ENCODE measurements at places on chromosomes 16 and 17.

DNA sequence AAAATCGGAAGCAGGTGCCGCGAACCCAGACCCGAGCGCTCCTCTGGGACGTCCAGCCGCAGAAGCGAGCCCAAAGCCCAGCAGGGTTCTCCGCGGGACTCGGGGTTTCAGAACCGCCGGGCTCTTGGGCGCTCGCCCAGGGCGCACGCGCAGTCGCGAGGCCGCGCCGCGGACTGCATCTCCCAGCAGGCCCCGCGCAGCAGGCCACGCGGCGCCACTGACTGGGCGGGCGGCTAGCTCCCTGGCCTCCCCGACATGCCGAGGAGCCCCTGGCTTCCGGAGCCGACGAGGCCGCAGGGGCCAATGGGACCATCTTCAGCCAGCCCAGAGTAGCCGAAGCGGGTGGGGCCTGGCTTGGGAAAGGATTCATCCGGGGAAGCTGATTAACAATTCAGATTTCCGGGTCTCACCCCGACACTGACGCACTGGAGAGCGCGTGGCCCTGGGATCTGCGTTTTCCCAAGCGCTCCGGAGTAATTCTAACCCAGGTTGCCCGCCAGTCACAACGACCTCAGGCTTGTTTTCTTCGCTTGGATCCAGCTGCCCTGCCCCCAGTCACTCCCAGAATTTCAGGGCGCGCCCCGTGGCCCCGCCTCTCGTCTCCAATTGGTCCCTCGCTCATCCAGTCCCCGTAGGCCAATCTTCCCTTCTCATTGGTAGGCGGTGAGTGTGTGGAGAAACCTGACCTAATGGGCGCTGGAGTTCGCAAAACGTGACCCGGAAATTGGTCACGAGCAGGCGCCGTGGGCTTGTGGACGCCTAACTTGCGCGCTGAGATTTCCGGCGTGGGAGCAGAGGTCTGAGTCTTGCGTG lies at the start of gene ZNF263:
ZNF263 (plus strand) TSS at position 762 of the 813 bp plus-strand sequence. CDS start 328 bp downstream, outside the sequence.
- peak; percentile 98 for DNase-seq

DNA sequence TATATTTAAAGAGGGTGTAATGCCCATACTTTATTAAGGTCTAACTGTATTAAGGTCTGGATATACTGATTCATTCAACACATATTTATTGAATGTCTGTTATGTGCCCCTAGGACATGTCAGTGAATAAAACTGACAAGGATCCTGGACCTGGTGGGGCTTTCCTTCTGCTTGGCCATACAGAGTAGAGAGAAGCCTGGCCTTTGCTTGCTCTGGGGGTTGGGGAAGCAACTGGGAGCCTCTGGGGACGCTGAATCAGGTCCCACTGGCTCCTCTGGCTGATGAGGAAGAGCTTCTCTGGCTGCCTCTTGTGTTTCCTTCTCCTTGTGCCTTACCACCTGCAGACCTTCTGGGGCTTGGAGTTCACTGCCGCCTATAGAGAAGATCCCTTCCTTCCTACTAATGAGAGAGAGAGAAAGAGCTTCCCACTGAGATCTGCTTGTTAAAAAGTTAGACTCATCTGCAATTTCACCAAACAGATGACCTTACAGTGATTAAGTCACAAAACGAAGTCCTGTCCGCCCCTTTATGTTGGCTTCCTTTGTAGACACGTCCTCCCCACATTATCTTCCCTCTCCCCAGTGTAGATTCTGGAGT lies 49.7 kb downstream of the MSI2 start:
- DNase-seq = no peak

GRCh38 chr16:76268824-76269223 lies 8.4 kb upstream of the CNTNAP4 start:
- peak; percentile 51 for DNase-seq

GRCh38 chr16:66287926-66288325 lies 78.6 kb upstream of the CDH5 start:
- no peak for DNase-seq

DNA sequence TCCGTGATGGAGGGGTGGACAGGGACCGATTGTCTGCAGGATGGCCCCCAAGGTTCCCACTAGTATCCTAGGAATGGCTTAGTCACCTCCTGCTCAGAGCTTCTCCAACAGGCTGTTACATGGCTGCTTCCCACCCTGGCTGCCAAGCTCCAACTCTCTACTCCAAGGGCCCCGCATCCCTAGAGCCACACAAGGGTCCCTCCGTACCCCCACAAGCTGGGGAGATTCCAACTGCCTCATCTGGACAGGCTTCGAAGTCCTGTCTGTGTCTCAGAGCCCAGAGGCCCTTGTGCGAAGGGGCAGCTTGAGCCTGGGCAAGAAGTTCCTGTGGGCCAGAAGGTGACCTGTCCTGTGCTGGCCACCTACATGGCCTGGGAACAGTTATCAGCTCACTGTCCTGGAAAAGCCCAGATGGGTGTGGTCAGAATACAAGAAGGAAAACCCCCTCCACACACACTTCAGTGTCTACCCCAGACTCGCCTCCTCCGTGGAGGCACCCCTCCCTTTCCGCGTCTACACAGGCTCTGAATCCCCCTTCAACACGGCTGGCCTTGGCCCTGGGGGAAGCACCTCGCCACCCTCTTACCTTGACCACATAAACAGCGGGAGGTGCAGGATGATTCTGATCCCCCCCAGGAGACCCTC lies 586 bp downstream of the MEAK7 start:
- peak; percentile 47 for DNase-seq

DNA sequence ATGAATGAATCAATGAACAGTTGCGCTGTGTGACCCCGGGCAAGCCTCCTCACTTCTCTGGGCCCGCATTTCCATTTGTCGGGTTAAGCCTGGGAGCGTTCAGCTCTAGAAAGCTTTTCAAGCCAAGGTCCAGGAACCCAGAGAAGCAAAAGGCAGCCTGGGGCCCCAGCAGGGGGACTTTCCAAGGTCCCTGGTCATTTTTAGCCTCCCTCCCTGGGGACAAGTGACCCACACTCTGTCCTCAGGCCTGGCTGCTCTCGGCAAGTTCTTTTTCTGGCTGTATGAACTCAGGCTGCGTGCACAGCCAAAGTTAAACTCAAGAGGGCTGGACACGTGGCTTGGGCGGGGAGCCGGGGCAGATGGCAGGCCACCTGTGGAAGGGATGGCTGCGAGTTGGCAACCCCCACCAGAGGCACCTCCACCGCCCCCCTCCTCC lies 41.4 kb upstream of the CIBAR2 start:
- no peak for DNase-seq

DNA sequence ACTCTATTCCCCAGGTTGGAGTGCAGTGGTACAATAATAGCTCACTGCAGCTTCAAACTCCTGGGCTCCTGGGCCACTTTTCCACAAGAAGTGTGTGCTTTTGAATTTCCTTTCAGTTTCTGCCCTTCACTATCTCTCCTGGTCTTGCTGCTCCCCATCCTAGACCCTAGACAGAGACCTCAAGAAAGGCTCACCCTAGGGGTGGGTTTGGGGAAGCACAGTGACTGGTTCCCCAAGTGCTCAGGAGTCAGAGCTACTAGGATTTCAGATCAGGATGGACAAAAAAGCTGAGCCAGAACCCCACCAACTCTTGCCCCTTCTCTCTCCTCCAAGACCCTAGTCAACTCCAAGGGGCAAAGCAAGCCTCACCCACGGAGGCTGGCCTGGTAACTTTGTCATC lies 1.6 kb upstream of the SEBOX start:
- no peak for DNase-seq

GRCh38 chr16:86870380-86870779 lies 292.0 kb downstream of the FOXL1 start:
- DNase-seq = no peak

DNA sequence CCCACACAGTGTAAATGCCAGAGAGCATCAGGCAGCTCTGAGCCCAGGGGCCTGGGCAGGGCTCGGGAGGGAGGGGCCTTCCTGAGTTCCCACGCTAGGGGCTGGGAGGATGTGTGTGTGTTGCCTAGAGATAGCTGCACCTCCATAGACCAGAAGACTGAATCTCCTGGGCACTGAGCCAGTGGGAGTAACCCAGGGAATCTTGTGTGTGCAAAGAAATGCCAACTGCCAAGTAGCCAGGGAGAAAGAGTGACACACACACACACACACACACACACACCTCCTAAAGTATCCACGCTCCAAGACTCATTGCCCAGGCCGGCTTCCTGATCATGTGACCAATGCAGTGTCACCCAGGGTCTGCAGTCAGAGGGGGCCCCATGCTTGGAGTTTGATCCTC lies 166.2 kb upstream of the RPL38 start:
- DNase-seq = peak; percentile 33

- no peak for DNase-seq
These were observed 3.2 kb downstream of the NTN1 start for GRCh38 chr17:9024497-9024896.

- DNase-seq = peak; percentile 99
These were observed 6.7 kb upstream of the CD68 start for GRCh38 chr17:7572588-7573323.

- DNase-seq = no peak
These were observed 42.7 kb downstream of the CMIP start for GRCh38 chr16:81487301-81487720.

DNA sequence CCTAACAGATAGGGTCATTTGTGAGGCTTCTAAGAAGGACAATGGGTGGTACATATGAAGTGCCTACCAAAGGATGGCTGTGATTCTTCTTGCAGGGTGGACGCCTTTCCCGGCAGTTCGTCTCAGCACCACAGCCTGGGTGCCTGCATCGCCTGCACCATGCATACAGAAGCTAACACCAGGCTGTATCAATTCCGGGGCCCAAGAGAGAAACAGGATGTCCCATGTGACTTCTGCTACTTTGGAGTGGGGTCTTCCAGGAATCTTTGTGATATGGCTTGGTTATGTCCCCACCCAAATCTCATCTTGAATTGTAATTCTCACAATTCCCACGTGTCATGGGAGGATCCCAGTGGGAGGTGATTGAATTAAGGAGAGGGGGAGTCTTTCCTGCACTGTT lies 251.6 kb upstream of the TNRC6C start:
- DNase-seq = no peak

DNA sequence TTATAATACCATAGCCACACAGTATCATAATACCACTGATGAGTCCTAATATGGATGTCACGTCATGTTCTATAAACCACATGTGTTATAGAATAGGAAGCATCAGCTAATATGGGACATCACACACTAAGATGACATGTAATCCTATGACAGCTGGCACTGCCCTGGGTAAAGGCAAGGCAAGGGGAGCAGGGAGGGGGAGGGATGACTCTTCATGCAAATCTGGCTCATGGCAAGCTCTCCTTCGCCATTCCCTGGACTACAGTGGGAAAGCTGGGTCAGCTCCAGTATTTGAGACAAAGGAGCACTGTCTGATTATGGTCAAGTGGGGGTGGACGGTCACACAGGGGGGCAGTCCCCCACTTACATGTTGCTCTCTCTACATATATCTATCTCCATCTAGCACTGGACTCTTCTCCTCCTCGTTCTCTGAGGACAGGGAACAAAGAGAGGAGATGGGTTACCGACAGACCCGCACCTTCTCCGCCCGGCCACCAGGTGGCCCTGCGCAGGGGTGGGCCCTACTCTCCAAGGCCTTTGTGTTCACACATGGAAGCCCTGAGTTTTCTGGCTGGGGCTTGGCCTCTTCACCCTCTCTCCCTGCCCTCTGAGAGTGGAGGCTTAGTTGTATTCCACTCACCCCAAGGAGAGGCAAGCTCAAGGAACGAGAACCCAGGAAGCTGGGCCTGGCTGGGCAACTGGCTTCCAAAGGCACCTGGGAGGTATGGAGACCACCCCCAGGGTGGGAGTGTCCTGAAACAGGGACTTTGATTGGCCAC lies 23.4 kb upstream of the MPO start:
- DNase-seq = peak; percentile 41

DNA sequence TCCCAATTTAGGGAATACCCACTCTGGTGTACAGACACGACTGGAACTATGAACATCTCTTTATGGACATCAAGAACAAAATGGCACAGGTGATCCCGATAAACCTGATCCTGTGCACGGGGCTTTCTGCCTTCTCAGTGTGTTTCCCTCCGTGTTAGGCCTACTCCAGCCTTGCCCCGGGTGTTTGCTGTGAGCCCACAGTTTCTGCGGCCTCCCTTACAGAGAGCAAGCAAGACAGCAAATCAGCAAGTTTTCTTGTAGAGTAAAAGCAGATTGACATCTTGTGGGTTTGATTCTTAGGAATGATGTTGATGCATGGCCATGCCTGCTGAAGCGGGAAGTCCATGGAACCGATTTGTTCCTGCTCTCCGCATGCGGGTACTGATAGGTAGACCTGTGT lies 26.4 kb upstream of the ENDOV start:
- no peak for DNase-seq

DNA sequence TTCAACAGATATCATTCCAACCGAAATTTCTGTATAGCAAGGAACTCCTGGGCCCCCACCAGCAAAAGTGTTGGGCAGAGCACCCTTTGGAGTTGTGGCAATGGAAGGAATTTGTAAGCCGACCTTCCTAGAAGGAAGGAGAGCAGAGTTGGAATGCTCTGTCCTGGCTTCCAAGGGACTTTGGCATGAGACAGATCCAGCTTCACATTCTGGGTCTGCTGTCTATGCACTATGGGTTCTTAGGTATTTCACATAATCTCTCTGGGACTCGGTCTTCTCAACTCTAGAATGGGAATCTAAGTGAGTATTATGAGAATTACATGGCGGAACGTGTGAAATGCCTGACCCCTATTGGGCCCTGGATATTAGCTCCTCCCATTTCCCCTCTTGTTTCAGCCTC lies 63.2 kb upstream of the MARCHF10 start:
- DNase-seq = no peak

DNA sequence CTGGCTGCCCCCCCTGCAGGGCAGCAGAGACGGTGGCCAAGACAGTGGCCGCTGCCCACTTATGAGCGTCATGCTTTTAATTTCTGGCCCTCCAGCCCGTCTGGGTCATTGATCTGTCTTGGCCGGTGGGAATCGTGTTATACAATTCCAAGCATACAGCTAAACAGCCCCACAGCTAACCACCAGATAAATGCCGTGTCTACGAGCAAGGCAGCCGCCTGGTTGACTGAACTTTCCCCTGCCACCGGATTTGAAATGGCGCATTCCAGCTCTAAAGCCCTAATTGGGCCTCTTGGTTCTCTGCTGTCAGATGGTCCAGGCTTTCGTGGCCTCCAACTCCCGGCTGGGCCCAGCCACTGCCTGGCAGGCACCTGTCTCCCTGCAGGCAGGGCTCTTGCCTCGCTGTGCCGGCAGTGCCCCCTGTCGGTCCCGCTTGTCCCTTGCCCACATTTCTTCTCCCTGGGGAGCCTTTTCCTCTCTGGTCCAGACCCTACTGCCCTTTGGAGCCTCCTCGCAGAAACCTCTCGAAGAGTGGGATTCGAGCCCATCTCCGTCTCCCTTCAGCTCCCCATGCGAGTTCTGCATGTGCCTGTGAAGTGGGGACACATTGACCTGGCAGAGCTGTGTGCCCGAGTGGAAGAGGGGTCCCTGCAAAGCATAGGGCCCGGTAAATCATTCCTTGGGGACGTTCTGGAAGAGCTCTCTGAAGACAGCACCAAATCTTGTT lies 1.8 kb upstream of the RBFOX3 start:
- DNase-seq = peak; percentile 29

DNA sequence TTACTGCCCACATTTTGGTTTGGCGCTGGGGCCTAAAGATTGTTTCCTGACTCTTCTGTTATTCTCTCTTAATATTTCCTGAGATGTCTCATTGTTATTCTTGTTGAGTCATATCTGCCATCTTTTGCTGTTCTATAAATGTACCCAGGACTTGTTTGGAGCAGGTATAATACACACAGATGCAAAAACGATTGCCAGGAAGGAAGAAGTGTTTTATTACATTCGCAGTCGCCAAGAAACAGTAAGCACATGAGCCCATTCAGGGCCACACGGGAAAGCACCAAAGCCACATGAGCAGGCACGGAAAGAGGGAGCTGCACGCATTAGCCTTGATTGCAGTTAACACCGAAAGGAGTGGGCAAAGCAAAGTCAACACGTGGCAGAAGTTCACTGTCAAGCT lies 70.2 kb downstream of the ARHGAP44 start:
- no peak for DNase-seq

- peak; percentile 93 for DNase-seq
These were observed 12.2 kb upstream of the MMD start for GRCh38 chr17:55433629-55434422.
